ENCODE measurements at places on chromosomes 12 and 14.

GRCh38 chr12:99479149-99479548, 168.4 kb upstream of the GARIN6 start:
- no peak for DNase-seq

DNA sequence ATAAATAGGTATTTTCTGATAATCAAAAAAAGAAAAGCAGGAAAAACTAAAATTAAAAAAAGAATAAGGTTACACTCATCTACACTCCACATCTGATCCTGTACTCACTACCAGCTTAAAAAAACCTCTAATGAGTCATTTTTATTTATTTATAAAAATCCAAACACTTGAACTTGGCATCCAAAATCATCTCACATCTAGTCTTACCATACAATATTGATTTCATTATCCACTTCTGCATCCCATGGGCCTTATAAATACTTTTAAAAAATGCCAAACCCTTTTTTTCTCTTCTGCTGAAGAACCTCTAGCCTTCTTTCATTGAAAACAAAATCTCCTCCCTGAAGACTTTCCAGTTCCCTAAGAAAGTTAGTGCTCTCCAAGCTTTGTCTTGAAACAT, 109.7 kb downstream of the TMTC3 start:
- DNase-seq = no peak

GRCh38 chr12:25438638-25439037, 114.4 kb downstream of the LMNTD1 start:
- DNase-seq = no peak

DNA sequence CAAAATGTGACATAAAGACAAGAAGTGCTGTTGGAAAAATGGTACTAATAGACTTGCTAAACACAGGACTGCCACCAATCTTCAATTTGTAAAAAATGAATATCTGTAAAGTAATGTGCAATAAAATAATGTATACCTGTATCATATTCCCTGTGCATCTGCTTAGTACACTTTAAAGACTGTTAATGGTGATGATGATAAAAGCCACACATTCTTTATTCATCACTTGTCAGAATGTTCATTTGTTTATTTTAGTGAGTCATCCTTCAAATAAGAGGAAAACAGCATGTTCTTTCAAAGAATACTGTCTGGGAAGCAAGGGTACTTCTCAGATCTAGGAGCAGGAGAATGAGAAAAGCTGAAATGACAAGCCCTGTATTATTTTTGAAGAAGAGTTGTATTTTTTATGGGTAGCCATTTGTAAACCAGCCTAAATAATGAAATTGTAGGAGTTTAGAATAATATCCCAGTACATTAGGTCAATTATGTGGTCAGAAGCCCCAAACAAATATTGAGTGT, 78.3 kb upstream of the PSMA6 start:
- no peak for DNase-seq

DNA sequence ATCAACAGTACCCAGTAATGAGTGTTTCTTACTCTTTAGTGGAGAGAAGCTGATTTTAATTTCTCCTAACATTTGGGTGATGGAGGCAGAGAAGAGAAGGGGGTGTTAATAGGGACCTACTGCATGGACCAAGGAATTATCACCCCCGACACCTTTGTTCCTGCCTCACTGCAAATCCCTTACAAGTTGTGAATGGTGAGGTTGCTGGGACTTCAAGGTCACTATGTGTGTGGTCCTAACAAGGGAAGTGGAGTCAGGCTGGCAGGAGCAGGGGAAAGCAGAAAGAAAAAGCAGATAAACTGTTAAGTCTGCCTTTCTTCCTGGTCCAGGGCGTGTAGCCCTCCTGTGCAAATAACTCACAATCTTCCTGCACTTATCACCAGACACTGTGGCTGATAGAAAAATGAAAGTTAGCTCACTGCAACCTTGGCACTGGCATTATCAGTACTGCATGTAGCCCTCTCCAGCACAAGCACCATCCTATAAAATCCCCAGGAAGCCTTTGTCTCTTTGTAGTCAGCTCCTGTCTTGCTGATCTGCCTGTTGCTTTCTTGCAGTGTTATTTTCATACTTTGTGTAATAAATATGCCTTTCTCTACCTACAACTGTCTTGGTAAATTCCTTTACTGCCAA, 112.3 kb upstream of the DNM1L start:
- no peak for DNase-seq

DNA sequence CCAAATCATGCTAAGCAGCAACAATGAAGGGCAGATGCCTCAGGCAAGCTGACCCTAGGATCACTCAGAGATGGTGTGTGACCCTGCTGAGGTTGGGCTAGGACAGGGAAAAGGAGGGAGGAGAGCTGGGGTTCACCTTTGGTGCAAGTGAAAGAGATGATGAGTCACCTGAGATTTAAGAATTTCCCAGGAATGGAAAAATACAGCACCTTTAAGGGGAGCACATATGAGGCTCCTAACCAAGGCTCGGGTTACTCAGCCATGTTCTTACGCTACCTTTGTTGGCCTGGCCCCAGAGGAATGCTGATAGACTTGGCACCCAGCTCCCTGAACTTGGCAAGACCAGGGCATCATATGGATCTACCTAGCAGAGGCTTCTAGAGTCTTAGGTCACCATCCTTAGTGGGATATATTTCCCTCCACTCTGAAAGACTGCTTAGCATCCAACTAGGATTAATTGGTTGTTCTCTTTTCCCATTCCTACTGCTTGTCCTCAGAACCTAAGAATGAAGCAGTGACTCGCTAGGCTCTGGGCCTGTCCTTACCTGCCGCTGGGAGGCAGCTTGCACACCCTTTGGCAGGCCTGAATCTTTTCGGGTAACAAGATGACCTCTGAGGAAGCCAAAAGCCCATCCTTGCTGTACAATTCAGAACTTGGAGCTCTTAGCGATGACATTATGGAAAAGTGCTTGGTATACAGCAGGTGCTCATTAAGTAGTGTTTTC, 4.0 kb upstream of the NAA25 start:
- no peak for DNase-seq

GRCh38 chr12:42608196-42608825, 18.8 kb upstream of the PRICKLE1 start:
- DNase-seq = no peak

GRCh38 chr12:19912991-19913390, 455.3 kb upstream of the PDE3A start:
- DNase-seq = no peak

DNA sequence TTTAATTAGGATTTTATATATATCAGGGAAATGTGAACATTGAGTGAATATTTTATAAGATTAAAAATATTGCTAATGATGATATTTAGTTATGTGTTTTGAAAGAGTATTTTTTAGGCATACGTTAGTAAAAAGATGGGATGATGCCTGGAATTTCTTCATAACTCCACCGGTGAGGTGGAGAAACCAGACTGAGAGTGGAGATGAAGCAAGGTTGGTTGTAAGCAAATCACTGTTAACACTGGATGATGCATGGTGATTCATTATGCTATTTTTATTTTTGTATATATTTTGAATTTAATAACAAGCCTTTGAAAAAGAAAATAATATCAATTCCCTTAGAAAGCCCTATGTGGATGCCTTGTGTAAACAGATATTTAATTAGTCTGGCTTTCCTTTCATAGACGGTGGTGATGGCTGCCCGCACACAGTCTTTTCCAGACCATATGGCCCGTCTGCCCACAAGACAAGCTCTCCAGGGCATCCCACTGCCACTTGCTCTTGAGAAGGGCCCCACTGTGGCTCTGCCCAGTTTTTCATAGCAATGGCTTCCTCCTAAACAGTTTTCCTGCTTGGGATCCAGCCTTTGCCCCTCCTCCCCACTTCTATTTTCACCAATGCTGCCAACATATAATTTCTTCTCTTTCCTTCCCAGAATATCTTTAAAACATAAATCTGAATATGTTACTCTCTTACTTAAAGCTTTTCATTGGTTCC, 95.4 kb downstream of the HELB start:
- no peak for DNase-seq

- no peak for DNase-seq
These were observed 26.3 kb downstream of the KLRK1 start for GRCh38 chr12:10363658-10363913.

DNA sequence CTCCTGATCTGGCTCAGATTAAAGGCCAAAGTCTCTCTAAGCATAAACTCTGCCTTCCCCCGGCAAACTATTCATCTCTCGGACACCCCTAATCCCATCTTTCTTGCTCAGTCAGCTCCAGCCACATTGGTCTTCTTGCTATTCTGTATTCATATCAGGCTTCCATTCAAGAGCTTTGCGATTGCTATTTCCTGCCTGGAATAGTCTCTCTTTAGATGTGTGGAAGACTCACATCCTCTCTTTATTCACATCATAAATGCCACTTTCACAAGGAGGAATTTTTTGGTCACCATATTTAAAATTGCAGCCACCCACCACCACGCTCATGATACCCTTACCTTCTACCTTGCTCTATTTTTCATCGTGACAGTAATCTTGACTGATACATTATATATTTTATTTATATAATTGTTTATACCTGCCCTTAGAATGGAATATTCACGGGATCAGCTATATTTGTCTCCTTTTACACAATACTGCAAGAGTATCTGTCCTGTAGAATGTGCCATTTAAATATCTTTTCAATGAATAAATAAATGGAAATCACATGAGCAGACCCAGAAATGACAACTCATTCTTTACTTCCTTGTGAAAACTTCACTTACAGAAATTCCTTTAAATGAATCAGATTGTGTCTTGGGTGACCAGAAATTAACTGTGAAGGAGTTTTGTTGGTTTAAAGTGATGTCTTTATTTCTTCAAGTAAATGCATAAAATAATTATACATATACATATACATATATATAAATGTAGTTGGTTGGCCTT, 780.6 kb upstream of the FLRT2 start:
- DNase-seq = no peak

All from activated CD4-positive, CD25-positive, alpha-beta regulatory T cell (primary cell).